GM20000 (cell line): ENCODE measurements at places on chromosomes 1 and 21.

- no peak for DNase-seq
Measured at GRCh38 chr1:59523745-59524450, 227.0 kb downstream of the FGGY start.

DNA sequence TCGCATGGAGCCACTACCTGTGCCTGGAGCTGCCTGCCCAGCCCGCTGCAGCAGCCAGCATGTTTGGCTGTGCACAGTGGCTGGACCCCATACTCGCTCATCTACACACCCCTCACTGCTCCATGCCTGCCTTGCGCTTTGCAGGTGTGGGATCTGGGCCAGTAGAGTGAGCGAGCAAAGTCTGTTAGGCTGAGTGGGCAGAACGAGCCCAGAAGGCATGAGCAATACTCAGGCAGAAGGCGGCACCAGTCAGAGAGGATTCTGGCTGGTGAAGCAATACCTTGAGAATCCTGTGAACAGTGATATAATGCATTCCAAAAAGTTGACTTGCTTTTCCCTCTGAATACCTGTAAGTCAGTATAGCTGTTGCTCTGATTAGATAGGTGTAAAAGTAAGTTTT lies 816.4 kb downstream of the KCNT2 start:
- DNase-seq: no peak

- no peak for DNase-seq
Measured at GRCh38 chr21:36917471-36918158, 48.9 kb downstream of the HLCS start.

DNA sequence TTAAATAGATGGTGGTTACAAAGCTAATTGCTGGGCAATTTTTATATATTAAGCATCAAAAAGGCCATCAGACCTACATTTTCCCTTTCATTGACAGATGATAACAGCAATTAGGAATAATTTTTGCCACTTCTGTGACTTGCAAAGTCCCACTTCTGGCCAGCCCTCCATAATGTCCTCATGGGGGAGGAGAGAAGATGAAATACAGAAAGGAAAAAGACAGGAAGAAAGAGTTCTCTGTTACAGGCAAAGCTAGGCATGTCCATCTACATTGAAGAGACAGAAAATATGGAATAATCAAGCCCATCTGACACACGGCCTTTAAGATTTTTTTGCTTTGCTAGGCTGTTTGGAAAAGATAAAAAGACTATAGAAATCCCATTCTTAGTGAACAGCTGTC lies 108.0 kb downstream of the ENAH start:
- no peak for DNase-seq

DNA sequence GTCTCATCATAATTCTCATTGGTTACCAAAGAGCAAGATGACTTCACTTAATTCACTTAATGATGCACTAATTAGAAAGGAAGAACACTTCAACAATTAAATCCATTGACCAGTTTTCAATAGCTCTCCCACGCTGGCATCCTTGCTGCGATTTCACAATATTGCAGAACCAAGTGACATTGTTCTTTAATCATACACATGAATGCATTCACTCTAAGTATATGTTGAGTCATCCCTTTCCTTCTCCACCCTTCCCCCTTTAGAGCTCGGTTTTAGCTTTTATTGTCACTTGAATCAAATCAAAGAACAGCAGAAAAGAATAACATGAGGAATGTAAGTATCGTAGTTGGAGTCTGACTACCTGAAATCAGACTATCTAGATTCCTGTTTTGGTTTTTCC lies 233.6 kb upstream of the FMN2 start:
- DNase-seq: no peak

GRCh38 chr1:170355267-170355801 lies 176.6 kb upstream of the GORAB start:
- no peak for DNase-seq
